ENCODE measurements at places on chromosomes 6 and 20.

GRCh38 chr6:127547904-127548649 lies 28.9 kb upstream of the C6orf58 start:
- DNase-seq = no peak

DNA sequence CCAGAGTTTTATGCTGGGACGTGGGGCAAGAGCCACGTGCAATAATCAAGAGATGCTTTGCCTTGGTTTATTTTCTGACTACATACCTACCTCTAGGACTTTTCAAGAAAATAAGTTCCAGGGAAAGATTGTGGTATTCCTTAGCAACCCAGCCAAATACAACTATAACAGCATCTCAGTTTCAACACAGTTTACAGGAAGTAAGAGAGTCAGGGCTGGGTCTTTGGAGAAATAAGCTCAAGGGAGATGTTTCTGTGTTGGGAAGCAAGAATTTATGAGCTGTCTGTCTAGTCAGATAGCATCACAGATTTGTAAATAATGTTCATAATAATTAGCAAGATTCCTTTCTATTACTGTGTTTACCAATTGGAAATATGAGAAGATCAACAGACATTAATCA lies 35.1 kb downstream of the MAP3K5 start:
- no peak for DNase-seq

GRCh38 chr6:22214314-22214713 lies 82.5 kb downstream of the PRL start:
- no peak for DNase-seq

DNA sequence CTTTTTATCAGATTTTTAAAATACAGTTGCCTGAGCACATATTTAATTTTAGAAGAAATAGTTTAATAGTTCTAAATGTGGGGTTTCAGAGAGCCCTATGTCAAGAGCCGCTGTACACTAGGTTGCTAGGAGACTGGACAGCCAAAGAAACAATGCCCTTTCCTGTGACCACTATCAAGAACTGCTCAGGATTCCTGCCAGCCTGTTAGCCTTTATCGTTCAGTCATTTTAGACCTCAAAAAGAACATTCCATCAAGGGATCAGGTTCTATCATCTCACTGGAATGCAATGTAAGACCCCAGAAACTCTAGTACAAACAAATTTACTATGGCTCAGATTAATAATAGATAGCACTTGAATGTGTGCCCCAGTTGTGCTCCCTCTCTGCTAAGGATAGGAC lies 181.2 kb upstream of the CCN2 start:
- no peak for DNase-seq

DNA sequence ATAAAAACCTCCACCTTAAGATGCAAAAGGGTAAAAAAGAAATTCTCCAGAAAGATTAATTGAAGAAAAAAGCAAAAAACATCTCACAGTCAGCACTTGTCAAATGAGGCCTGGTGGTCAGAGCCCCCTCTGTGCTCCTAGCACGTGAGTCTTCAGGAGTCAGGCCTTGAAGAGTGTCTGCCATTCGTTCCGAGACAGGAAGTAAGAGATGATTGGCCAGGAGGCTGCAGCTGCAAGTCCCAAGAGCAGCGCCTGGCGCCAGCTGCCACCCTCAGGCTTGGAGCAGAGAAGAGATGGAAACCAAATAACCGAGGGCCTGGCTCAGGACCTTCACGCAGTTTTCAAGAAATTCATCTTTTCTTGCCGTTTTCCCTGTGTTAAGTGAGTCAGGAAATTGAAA lies 65.0 kb downstream of the FAM120B start:
- no peak for DNase-seq

GRCh38 chr6:80508885-80509630 lies 402.6 kb downstream of the BCKDHB start:
- DNase-seq = no peak

GRCh38 chr6:43747784-43748183 lies 22.2 kb upstream of the VEGFA start:
- no peak for DNase-seq

- DNase-seq = no peak
These were observed 136.3 kb upstream of the SLC22A23 start for GRCh38 chr6:3593161-3593560.

DNA sequence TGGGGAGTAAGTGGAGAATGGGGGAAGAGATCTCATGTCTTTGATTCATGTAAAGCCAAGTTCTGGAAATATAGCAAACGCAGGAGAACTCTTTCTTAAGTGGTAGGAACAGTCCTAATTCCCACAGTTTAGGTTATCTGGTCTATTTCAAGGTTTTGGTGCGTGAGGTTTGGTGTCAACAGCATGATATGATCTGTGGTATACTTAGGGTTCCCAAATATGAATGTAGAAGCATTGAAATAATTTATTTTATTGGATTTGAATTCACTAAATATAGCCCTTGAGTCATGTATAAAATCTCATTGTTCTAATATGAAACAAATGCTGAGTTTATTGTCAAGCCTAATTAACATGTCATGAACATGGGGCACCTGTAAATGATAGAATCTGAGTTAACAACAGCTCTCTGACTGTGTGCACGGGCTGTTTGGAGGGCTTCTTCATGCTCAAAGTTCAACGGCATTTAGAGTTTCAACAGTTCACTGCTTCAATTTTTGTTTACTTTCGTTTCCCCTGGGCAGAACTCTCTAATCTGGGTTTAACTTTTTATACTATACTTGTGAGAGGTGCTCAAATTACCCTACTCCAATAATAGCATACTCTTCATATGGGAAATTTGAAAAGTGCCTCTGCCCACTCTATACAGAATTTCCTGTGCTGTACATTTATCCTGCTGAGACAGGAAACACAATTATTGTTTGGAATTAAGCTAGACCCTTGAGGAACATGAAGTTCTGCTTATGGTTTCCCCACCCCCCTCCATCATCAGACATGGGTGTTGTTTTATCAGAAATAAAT lies 236.3 kb upstream of the ZNF217 start:
- no peak for DNase-seq

DNA sequence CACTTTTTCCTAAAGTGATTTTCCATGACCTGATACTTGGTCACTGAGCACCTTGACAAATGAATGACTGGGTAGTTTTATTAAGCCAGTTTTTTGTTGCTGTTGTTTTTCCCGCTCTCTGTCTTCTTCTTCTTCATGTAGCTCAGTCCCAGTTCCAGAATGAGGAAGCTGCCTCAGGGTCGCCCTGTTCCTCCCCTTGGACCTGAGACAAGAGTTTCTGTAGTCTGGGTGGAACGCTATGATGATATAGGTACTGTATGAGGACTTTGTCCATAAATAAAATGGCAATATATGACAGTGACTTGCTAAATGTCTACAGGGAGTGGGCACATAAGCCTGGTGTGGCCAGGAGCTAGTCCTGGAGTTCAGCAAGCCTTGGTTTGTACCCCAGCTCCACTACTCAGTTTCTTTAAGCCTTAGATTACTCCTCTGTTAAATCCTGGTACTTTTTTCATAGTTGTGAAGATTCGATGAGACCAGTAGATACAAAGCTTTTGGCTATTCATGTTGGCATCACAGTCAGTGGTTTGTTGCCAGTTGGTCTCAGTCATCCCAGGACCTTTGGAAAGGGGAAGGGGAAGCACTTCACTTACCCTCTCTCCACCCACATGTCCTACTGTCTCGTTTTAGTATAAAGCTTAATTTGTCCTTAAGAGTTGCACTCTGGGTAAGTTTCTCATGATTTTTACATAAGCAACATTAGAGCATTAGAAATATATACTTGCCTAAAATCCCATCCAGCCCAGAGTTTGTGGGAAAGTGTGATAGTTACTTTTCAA lies 11.1 kb upstream of the ADIG start:
- DNase-seq = no peak

DNA sequence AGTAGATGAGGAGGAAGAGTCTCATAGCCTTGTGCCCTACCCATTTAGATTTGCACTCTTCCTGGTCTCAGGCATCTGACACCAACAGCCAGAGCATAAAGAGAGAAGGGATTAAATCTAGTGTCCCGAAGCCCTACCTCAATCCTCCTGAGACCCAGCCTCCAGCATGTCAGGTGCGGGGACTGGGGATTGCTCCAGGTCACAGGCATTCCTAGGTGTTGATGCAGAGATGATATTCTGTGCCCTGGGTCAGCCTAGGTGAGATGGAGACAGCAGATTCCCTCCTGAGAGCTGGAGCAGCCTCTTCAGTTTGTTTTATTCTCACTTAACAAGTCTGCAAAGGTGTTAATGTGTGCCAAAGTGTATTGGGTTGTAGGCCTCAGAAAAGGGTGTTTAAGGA lies 89.8 kb downstream of the ANKRD6 start:
- DNase-seq = no peak

DNA sequence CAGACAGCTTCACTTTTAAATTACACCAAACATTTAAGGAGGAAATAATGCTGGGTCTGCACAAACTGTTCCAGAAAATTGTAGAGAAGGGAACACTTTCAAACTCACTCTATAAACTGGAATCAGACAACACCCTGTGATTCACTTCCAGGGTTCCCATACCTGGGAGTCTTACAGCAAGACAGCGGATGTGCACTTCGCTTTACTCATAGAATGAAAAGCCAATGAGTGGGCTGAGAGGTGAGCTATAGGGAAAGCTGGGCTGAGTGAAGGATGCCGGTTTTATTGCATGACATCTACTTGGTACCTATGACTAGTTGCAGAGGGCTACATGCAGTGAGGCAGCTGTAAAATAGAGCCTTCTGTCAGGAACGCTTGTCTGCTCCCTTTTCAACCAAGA lies 152.1 kb downstream of the FNDC1 start:
- no peak for DNase-seq

DNA sequence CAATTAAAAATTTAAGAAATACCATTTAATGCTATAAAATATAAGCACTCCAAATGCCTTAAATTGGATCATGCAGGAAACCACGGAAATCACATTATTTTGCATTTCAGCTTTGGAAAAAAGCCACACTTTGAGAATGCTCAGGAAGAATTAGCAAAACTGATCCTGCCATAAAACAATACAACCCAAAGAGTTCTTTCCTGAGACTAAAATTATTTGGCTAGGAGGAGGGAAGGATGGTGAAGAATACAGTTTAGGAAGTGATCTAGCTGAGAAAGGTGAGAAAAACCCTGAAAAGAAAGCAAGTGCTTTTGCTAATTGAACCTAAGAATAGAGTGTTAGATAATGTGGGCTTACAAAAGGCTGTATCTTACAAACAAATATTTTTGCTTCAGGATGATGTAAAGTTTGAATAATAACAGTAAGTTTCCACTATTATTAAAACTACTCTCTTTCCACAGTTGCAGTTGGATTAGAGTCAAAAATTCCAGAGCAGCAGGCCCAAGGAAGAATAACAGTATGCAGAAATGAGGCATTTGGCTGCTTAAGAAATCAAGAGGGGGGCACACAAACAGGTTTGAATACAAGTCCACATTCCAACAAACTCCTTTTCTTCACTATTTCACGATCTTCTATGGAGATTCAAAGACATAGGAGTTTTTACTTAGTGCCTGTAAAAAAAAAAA lies 565.4 kb downstream of the RFPL4B start:
- DNase-seq = no peak

DNA sequence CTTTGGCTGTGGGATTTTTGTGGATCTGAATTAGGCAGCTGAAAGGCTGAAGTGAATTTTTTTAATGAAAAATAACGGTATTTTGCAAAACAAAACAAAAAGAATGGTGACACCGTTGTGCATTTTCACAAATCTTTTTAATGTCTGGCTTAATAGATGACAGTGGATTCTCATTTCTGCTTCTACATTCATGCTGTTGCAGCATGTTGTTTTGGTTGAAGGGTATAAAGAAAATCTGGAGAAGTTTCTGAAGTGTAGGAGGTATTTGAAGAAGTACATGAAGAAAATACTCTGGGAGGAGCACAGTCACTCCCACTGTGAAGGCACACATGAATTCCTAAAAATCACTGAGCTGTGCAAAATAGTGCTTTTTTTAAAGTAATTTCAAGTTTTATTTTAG lies 3.1 kb upstream of the MAP3K5 start:
- DNase-seq = no peak

DNA sequence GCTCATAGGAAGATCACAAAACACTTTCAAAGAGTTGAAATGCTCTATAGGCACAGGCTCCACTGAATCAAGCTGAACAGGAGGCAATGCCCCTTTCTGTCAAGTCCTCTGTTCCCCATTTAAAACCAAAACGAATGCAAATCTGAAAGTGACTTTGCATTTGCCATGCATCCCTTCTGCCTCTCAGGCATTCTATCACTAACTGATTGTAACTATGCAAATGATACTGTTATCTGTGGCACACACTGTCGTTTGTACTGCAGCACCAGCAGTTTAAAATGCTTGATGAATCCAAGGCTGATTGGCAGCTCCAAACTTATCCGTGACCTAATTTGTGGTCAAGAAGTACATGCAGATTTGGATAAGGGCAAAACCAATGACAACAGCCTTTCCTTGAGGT lies 1067.5 kb upstream of the MAP3K7 start:
- no peak for DNase-seq

- no peak for DNase-seq
These were observed 23.3 kb upstream of the MYMX start for GRCh38 chr6:44193307-44193910.

DNA sequence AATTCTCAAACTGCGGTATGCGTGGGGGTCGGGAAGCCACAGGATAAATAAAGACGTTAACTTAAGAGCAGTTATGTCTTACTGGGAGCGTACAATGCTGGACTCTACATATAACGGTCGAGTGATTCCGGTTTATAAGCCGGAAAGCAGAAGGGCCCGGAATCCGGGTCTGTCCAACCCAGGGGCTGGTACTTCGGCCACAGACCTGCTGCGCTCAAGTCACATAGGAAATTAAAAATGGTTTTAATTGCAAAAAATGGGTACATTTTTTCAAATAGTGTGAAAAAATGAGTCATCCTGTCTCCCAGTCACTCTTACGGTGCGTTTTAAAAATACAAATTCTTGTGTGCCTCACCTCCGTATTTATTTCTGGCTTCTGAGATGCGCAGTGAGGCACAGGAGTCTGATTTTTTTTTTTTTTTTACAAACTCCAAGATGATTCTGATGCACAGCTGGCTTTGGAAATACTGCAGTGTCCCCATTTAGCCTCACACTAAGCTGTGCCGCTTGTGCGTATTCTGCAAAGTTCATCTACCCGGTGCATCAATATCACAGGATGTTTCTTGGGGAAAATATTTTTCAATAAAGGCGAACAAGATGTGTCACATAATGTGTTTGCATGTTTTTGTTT lies 1.0 kb downstream of the PCIF1 start:
- DNase-seq = no peak

DNA sequence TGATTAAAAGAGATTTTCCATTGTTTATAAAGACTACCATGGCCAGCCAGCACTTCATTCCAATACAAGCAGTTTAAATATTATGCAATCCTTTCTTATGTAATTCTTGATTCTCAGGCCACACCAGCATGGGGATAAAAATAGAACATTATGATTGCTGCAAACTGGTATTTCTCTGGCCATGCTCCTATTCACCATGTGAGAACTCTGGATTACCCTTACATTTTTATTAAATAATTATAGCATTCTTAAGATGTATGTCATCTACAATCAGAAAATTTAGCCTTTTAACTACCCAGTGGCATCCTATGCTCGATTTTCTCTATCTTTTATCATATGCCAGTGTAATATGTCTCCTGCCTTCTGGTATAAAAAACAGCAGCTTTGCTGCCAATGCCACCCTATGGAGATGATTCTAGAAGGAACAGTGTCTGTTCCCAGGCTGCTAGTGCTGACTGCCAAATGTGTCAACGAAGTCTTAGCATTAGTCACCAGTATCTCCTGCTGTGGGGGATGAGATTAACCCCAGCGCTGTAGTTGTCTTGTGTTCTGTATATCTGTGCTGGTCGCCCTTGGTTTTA lies 501.4 kb downstream of the BCKDHB start:
- DNase-seq = no peak

GRCh38 chr6:83884523-83884922 lies 25.0 kb downstream of the CYB5R4 start:
- no peak for DNase-seq
